ENCODE measurements at places on chromosomes 3 and 15.

- no peak for DNase-seq
These were observed 102.2 kb downstream of the ABI3BP start for GRCh38 chr3:100891033-100891432.

DNA sequence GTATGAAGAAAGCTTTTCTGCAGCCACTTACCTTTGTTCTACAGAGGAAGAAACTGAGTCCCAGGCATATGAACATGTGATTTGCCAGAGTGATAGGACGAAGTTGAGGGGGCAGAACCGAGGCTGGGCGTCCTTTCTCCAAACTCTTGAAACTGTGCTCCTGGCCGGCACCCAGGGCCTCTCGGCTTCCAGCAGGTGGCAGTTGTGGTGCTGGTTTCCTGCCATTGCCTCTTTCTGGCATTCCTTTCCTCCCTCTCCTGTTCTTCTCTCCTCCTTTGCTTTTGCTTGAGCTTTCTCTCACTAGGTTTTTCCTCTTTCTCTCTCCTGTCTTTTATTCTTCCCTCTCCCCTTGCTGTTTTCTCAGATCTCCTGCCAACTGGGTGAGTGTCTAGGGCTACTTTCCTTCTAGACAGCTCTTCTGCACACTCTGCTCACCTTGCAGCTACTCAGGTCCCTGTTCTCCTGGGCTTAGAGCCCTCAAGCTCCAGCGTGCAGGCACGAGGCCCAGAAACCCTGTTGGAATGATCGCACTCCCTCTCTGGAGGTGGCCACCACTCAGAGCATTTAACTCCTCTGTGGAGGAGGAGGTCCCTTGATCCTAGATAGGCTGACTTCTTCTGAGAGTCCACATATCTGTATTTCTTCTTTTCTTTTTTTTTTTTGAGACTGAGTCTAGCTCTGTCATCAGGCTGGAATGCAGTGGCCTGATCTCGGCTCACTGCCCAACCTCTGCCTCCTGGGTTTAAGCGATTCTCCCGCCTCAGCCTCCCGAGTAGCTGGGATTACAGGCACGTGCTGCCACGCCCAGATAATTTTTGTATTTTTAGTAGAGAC is 26.2 kb downstream of the TRAK1 start:
- DNase-seq = no peak

GRCh38 chr3:63228677-63229076 is 49.4 kb upstream of the SYNPR start:
- DNase-seq = no peak

GRCh38 chr15:31866248-31866647 is 164.1 kb upstream of the CHRNA7 start:
- no peak for DNase-seq

DNA sequence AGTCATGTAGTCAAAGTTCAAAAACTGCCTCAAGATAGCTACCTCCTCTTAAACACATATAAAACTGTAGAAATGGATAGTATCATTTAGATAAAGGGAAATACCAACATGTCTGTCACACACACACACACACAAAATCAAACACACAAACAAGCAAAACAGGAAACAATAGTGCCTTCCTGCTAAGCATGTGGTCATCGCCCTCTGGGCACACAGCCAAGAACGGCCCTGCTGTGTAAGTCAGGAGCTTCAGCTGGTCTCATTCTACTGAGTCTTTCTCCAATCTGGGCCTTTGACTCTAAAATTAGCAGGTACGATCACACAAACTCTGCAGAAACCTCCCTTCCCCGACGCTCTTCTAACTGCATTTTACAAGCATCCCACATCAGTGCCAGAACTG is 272.2 kb upstream of the CHRNA7 start:
- no peak for DNase-seq

GRCh38 chr15:39191871-39192291 is 389.0 kb upstream of the THBS1 start:
- no peak for DNase-seq

- DNase-seq = no peak
These were observed 769.0 kb upstream of the NR2F2 start for GRCh38 chr15:95561463-95561862.

DNA sequence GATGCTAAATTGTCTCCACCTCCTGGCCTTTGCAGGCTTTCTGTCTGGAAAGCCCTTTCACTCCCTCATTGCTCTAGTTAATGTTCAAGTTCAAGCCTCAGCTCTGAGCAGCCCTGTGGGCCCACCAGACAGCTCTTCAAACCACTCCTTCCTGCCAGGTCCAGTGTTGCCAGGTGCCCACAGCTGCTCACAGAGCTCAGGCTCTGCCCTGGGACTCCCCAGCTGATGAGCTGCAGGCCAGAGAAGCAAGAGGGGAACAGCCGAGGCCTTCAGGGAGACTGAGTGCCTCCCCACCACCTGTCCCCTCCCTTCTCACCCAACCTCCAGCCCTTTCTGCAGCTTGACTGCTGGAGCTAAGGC is 1.3 kb upstream of the ZBTB47 start:
- DNase-seq = no peak

- no peak for DNase-seq
These were observed 212.4 kb downstream of the CHL1 start for GRCh38 chr3:409011-409410.

DNA sequence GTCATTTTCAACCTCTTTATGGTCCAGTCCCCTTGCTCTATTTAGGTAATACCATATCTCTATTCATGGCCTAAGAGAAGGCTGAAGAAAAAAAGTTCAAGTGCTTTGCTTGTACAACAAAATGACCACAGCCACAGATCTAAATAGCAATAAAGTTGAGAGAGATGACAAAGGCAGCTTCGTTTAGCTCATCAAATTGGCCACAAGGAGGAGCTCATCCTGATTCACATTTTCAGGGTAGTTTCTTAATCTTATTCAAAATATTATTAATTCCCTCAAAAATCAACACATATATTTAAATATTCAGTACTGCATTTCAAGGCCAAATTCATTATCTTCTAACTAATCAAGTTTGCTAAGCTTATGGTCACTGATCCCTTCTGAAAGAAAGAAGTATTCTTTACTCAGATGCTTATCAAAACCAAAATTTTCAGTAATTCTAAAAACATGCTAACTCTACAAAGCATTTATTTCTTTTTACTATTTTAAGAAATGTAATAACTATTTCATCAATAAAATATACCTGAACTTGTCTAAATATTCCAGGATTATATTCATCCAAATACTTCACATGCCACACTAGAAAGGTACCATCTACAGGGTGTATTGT is 85.5 kb downstream of the DMXL2 start:
- no peak for DNase-seq

GRCh38 chr15:39009740-39010139 is 445.1 kb upstream of the RASGRP1 start:
- DNase-seq = no peak

GRCh38 chr3:45153658-45154437 is 7.7 kb upstream of the CDCP1 start:
- DNase-seq = no peak

DNA sequence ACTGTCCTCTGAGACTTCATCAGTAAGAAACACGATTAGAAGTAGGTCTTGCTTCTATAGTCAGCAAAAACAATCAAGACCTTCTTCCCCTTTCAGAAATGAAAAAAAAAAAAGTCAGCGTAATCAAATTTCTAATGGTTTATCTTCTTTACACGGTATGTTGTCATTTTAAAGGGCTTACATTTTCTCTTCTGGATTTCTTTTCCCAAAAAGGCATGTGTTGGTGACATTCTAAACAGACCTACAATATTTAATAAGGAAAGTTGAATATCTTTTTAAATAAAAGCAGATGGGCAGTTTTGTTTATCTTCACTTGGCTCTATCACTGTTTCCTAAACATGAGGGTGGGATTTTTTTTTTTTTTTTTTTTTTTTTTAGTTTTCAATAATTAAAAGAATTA is 197.3 kb upstream of the ADAMTS9 start:
- DNase-seq = no peak

DNA sequence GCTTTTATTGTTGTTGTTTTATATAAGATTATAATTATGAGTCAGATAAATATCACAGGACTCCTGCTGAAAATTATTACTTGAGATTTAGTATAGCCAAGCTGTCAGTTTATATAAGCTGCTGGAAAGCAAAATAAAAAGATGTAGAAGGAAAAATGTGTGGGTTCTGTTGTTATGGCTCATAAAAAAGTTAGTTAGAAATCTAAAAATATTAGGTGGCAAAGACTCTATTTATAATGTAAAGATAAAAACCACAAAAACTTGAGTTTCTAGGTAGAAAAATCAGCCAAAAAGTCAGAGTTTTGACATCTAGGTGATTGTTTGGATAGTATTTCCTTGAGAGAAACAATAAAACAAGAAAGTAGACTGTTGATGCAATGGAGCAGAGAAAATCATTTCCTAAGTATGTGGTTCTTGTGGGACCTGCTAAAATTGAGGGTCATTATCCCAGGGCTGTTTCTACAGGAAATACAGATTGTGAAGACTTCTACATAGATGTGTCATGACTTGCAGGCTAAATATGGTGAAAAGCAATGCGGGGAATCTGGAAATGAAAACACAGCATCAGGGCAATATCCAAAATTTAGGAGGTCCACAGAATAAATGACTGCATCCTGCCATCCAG is 1109.6 kb upstream of the CADM2 start:
- DNase-seq = no peak

- no peak for DNase-seq
These were observed 111.2 kb downstream of the RAP2B start for GRCh38 chr3:153273217-153273616.

- no peak for DNase-seq
These were observed 82.0 kb upstream of the LRIG1 start for GRCh38 chr3:66582721-66583423.

- DNase-seq = no peak
These were observed 1.5 kb upstream of the U2SURP start for GRCh38 chr3:142999881-143000280.

GRCh38 chr3:142459929-142460328 is 12.1 kb upstream of the XRN1 start:
- DNase-seq = no peak

DNA sequence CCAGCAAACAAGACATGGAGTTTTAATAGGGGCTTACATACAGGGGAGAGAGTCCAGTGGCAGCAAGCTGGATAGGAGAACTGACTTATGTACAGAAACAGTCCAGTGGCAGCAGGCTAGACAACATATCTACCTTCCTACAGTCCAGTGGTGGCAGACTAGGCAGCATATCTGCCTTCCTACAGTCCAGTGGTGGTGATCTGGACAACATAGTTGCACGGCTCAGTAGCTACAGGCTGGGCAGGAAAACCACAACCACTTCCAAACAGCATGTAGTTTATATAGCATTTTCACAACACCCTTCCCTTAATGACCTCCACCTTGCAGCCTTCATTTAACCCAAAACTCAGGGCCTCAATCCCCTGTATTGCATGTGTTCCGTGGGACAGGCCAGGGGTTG is 181.3 kb upstream of the EIF1B start:
- DNase-seq = no peak

- no peak for DNase-seq
These were observed 43.6 kb upstream of the APH1B start for GRCh38 chr15:63233667-63234423.

DNA sequence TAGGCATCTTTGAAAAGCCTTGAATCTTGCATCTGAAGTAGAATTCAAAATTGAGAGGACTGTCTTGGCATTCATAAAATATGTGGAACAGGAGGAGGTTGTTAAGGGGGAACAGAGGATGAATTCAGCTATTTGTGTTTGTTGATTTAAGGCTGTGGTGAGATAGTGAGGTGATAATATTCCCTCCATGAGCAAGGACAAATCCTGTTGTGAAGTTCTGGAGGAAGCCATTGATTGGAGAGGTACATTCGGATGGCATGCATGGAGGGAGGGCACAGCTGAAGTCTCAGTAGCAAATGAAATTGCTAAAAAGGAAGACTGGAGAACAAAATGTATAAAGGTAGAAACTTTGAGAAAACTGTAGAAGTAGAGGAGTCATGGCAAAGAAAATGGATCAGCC is 443.8 kb downstream of the NLGN1 start:
- DNase-seq = no peak

DNA sequence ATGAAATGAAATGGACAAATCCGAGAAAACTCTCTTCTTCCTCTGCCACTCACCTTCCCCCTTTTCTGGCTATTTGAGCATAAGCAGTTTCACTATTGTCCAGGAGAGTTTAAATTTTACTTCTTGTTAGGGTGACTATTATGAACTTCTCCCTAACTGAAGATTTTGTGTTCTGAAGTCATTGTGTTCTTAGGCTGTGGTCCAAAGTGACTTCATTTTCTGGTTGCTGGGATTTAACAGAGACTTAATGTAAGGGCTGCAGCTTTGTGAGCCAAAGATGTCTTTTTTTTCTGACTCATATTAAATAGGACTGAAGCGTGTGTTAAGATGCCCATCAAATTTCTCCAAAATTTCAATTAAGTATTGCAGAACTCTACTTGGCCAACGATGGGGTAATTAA is 46.5 kb upstream of the FSTL1 start:
- no peak for DNase-seq

- DNase-seq = no peak
These were observed 45.6 kb downstream of the DCBLD2 start for GRCh38 chr3:98855806-98856400.

DNA sequence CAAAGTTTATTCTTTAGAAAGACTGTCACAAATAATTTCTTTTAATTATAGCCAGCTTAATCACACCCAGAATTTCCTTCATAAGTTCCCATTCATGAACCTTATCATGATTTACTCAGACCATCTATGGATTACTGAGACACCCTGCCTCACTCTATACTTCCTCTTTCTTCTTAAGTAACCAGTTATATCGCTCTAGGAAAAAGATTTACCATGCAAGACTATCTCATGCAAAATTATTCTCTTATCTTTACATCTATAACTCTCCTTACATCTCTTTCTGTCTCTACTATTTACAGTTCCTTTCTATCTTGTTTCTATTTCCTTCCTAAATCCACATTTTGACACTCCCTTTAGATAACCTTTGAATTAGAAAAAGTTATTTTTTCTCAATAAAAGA is 316.8 kb downstream of the POLQ start:
- no peak for DNase-seq

- DNase-seq = no peak
These were observed 72.6 kb downstream of the NPTN start for GRCh38 chr15:73560501-73561117.

GRCh38 chr3:115359536-115359935 is 212.4 kb upstream of the ZBTB20 start:
- DNase-seq = no peak

GRCh38 chr3:194166682-194167479 is 30.9 kb downstream of the HES1 start:
- no peak for DNase-seq

DNA sequence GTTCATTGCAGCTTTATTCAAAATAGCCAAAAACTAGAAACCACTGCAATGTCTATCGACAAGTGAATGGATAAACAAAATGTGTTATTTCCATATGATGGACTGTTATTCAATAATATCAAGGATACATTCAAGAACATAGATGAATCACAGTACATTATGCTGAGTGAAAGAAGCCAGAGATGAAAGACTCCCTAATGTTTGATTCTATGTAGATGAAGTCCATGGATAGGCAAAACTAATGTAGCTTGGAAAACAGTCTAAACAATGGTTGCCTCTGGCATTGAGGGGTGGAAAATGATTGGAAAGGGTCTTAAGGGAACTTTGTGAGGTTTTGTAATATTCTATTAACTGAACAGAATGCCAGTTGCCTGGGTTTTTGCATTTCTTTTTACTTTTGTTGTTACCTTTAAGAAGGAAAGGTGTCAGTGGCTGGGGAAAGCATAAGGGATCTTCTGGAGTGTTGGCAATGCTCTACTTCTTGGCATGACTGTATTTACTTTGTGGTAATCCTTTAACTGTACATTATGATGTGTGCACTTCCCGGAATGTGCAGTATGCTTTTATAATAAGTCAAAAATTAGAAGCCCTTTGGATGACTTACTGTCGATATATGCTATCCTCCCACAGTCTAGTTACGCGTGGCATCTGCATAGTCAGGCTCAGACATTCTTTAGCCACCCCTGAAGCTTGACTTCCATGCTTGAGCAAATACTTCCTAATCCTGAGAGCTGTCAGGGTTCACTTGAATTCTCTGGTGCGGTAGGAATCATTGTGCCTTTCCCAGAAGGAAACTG is 20.5 kb upstream of the ATP10A start:
- DNase-seq = no peak
